ENCODE measurements at places on chromosomes 7 and 10.

DNA sequence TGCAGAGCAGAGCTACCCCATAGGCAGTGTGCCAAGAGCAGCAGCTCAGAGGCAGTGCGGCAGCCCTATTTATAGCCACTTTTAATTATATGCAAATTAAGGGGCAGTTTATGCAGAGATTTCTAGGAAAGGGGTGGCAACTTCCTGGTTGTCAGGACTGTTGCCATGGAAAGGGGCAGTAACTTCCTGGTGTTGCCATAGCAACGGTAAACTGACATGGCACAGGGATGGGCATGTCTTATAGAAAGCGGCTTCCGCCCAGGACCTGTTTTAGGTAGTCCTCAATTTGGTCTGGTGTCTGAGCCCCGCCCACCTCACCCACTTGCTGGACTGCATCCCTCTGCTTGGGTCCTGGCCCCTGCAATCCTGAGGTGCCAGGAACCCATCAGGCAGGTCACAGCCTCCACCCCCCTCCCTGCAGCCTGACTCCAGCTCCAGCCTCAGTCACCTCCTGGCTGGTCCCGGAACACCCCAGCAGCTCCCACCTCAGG is 115.8 kb downstream of the TMEM130 start:
- DNase-seq, result no peak

DNA sequence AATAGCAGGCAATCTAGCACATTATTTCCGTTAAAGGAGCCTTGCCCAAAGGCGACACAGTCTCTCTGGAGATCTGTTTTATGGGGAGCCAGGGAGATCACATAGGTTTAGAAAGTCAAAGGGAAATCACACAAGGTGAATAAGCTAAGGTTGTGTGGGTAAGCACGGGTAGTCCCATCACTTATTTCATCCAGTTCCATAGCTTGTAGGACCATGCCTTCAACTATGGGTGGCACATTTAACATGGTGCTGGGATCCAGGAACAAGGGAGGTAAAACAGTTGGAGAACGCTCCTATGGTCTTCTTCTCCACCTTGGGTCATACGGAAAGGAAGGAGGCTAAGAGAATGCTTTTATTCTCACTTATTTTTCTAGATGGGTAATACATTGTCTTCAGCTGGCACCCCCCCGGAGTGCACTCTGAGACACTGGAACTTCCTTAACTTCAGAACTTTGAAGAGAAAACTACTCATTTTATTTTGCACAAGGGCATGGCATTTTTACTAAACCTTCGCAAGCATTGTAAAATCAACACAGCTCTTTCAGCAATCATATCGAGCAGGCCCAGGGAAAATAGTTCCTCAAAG is 435.4 kb downstream of the KIF20B start:
- DNase-seq, result peak; percentile 55

- DNase-seq, result no peak
These were observed 1.7 kb upstream of the TMEM248 start for GRCh38 chr7:66919304-66919703.

GRCh38 chr7:92872701-92873100 is 36.3 kb upstream of the CDK6 start:
- no peak for DNase-seq

DNA sequence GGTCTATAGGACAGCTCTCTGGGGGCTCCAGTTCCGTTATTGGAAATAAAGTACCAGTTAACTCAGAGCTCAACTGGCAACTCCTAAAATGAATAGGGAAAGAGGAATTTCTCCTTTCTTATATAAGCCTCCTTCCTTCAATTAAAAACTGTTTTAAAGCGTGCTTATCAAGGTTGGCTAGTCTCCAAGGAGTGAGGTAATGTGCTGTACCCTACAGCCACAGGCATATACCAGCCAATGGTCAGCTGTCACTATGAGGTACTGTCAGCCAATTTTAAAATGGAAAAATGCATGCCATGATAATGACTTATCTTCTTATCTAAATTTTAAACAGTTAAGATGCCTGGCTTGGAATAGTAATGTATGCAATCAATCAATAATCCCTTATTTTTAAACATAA is 76.2 kb downstream of the PLCE1 start:
- DNase-seq, result peak; percentile 16

DNA sequence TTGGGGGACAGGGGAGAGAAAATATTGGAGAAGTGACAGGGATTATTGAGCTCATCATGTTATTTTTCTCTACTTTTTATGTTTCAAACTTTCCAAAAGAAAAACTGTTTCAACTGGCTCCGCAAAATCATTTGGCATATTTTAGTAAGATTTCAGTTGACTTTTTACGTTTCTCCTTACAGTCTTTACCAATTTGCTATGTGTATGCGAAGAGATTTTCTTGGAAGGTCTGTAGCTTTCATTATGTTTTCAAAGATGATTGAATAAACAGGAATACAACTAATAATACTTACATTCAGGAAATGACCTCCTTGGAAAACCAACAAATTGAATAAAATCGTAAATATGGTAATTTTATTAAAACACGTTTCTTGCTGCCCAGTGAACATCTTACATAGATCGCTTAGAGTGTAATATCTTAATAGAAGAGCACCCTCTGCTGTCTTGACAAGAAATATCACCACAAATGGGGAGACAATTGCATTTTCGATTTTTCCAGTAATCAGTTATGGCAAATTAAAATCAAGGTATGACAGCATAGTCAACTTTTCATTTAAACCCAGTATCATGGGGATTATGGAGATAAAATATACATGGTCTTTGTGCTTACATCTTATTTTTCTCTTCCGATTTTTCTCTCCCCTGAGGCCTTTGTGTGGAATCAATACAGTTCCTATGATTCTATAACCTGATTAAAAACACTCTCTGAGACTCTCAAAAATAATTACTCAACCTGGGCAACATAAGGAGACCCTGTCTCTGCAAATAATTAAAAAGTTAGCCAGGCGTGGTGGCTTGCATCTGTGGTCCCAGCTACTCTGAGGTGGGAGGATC is 43.1 kb downstream of the MBL2 start:
- peak; percentile 39 for DNase-seq

DNA sequence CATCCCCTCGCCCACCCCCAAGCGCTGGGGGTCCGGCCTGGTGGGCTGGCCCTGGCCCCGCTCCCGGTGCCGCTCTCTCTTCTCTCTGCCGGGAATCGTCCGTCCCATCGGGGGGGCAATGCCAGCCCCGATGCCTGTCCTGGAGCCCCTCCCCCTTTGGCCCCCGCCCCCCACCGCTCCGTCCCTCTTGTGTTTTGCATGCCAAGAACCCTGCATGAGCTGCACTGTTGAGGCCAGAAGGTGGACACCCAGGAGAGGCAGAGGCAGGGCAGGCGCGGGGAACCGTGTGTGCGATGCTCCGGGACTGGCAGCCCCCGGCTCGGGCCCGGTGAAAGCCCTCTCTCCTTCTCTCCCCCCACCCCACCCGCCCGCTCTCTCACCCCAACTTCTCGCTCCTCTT is 22.1 kb upstream of the HSPB1 start:
- no peak for DNase-seq

GRCh38 chr7:22234227-22234626 is 122.7 kb downstream of the RAPGEF5 start:
- DNase-seq, result no peak

GRCh38 chr10:124004663-124005004 is 88.8 kb downstream of the CHST15 start:
- no peak for DNase-seq

GRCh38 chr10:71587941-71588573 is 131.5 kb downstream of the C10orf105 start:
- no peak for DNase-seq

- DNase-seq, result peak; percentile 83
These were observed 45.7 kb downstream of the KIAA1549 start for GRCh38 chr7:138935465-138936011.

DNA sequence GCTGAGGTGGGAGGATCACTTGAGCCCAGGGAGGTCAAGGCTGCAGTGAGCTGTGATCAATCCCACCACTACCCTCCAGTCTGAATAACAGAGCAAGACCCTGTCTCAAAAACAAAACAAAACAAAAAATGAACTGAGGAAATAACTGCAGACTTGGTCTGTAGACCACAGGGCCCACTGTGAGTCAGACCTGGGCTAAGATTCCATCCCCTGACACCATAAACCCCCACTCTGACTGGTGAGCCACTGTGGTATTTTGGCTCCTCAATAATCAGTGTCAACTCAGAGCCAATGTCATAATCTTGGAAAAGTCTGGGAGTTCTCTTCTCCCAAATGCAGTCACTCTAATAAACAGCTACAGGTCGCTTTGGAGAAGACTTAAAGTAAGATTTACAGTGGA is 24.0 kb upstream of the ERCC6 start:
- peak; percentile 68 for DNase-seq

GRCh38 chr7:84104826-84105225 is 89.8 kb downstream of the SEMA3A start:
- no peak for DNase-seq

DNA sequence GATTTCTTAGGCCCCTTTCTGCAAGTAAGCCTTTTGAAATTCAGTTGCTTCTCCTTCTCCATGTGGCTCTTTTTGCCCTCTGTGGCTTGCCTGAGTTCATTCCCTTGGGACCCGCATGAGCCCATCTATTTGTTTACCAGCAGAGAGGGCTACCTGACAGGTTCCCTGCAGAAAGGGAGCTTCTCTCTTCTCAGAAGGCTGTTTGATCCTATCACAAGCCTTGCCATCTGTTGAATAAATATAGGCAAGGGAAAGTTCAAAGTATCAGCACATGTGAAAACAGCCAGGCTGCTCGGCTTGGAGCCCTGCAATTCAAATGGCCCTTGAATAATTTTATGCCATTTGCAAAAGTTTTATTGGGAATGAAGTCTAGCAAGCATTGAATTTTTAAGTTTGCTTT is 720.2 kb upstream of the FZD8 start:
- DNase-seq, result no peak

GRCh38 chr7:50660040-50660829 is 95.0 kb upstream of the DDC start:
- no peak for DNase-seq

DNA sequence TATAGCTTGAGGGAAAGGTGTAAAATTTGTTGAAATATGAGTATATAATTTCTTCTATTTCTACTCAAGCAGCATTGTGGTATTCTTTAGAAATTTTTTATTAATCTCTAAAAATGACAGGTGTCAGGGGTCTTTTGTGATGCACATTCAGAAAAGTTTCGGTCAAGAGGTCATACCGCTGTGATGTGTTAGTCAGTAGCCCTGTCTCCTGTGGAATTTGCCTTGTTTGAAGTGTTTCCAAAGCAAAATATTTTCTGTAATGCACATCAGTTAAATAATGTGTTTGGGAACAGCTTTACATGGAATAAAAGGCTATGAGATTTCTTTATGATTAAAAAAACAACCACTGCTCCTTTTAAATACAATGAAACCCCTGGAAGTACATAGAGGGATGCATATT is 35.8 kb downstream of the FOXP2 start:
- DNase-seq, result no peak

- DNase-seq, result no peak
These were observed 55.8 kb downstream of the RBM20 start for GRCh38 chr10:110699859-110700468.

- peak; percentile 56 for DNase-seq
These were observed 36.8 kb upstream of the ARMS2 start for GRCh38 chr10:122417667-122418066.

DNA sequence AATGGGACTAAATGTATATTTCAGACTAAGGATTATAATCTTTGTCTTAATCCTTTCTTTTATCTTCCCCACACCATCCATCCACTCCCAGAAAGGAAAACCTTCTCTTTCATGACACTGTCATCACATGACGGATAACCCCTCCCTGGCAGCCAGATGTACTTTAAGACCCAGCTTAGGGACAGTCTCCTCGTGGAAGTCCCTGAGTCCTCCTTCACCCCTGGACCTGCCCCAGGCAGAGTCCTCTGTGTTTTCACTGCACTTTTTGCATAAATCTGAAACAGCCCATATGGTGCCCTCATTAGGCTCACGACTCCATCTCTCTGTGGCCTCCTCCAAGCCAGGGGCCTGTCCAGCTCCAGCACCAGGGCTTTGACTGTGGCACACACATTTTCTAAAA is 16.0 kb downstream of the NRAP start:
- no peak for DNase-seq

DNA sequence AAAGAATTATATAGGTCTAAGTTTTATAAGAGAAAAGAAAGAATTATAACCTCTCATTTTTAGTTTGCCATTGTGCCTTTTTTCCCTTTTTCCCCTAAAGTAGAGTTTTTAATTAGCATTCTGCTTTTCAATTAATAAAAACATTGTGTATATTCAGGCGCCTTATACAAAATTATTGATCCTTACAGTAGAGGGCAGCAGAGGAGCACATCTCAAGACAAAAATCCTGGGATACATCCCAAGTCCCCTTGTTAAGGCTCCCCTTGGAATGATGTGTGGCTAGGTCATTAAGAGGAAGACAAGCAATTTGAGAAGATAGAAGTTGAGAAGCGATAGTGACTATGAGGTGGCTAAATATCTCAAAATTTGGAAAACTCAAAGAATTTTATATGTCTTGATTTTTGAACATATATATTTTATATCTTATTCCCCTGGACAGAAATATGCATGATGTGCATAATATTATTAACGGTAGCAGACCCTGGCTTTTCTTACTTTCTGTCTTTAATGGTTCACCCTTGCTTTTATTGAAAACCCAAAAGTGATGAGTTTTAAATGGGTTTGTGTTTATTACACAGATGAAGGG is 19.1 kb upstream of the TPK1 start:
- DNase-seq, result peak; percentile 16

GRCh38 chr7:4683043-4683883 is 1.2 kb downstream of the FOXK1 start:
- no peak for DNase-seq

DNA sequence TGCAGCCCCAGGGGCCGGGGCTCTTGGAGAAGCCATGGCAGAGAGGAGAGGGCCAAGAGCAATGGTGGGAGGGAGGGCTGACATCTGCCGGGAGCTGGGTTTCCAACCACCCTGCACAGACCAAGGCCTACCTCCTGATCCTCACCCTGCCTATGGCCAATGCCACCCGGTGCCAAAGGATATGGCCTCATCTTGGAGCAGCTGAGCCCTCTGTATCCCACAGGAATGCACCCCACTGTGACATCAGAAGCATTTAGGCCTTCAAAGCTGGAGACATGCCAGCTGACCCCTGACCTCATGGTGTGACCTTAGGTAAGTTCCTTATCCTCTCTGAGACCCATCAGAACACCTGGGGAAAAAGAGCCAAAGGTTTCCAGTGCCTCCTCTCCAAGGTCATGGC is 113.6 kb upstream of the ZMIZ1 start:
- DNase-seq, result no peak

GRCh38 chr10:110016039-110016438 is 8.3 kb downstream of the ADD3 start:
- DNase-seq, result peak; percentile 43

DNA sequence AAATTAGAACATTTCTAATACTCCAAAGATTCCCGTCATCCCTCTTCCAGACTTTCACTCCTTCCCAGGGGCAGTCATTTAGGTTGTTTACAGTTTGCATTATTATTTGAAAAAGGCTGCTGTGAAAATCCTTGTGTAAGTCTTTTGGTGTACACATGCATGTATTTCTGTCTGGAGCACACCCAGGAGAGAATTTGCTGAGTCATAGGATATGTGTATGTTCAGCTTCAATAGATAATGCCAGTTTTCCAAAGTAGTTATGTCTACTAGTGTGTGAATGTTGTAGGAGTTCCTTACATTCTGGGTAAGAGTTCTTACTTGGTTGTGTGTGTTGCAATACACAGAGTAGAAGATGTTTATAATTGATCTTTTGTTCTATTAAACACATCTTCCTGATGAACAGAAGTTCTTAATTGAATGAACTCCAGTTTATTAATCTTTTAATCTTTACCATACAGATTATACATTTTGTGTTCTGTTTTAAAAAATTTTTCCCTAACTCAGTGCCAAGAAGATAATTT is 25.3 kb downstream of the CROT start:
- DNase-seq, result peak; percentile 69
